ENCODE measurements at places on chromosomes 12 and 14.

- no peak for DNase-seq
Observed at GRCh38 chr14:41859336-41859735, 252.7 kb downstream of the LRFN5 start.

- peak; percentile 92 for DNase-seq
Observed at GRCh38 chr12:107134558-107134957, 41.2 kb upstream of the CRY1 start.

DNA sequence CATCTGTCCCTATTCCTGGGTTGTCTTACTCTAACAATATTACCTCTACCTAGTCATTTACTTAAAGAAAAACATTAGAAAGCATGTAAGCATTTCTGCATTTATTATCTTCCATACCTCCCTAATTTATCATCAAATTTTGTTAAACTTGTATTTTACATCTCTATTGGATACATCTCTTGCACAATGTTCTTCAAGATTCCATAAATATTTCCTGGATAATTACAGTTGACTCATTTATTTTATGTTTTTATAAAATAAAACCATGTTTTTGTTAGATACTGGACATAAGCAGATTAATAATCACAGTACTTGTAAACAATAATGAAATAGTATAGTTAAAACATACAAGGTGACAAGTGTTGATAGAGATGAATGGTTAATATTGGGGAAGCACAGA, 209.0 kb downstream of the TMTC3 start:
- no peak for DNase-seq

- no peak for DNase-seq
Observed at GRCh38 chr12:106126441-106127337, 12.1 kb downstream of the NUAK1 start.

GRCh38 chr12:46831335-46832129, 5.7 kb upstream of the SLC38A4 start:
- DNase-seq: peak; percentile 63

DNA sequence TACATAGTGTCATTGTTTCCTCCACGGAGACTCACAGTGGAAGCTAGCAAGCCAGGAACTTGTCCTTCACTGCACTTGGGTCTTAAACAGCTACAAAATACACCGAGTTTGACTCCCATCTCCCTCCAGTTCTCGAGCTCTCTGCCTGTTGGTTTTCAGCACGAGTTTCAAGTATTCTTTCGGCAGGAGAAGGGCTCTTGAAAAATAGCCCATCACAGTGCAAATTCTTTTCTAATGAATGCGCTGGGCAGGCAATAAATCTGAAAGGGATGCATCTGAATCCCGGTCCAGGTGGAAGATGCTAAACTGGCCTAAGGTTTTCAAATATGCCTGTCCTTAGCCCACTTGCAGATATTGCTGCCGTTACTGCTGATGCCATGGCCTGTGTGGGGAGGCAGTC, 173.9 kb downstream of the CACNA1C start:
- no peak for DNase-seq

DNA sequence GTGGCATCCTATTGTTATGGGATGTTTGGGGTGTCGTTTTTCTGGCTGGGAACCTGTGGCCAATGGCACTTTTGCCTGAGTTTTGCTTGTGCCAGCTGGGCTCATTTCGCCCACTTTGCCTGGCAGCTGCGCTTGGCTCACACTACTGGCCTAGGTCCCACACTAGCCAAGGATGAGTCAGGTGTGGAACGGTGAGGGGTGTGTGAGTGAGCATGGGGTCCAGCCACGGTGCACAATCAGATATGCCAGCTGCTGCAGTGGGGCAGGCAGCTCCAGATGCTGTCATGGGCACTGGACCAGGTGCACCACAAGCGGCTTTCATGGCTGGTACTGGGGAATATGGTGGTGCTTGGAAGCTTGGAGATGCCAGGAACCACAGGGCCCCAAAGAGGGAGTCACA, 21.5 kb downstream of the TRHDE start:
- no peak for DNase-seq

- no peak for DNase-seq
Observed at GRCh38 chr14:106652494-106652893, 1126.1 kb downstream of the TMEM121 start.

DNA sequence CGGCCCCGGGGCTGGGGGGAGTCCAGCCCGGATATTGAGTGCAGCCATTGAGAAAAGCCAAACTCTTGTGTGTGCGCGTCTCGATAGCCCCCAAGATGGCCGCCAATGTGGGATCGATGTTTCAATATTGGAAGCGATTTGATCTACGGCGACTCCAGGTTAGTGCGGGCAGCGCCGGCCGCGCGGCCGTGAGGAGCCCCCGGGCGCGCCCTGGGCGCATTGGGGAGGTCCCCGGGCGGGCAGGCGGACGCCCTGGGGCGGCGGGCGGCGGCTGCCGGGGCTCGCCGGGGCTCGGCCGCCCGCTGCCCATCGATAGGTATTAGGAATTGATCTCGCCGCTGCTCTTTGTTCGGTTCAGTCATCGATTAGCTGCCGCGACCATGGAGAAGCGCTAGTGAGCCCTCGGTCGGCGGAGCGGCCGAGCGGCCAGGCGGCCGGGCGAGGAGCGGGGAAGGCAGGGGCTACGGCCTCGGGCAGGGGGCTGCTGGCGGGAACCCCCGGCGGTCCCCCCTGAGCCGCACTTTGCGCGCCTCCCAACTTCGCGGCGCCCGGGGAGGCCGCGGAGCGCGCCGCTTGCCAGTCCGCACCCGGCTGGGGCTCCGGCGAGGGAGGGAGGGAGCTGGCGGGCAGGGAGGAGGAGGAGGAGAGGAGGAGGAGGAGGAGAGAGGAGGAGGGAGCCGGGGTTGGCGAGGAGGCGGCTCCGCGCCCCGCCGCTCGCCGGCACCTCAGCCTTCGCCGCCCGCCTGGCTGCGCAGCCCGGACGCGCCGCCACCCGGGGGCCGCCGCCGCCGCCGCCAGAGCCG, 113.9 kb upstream of the MYL2 start:
- DNase-seq: peak; percentile 72

DNA sequence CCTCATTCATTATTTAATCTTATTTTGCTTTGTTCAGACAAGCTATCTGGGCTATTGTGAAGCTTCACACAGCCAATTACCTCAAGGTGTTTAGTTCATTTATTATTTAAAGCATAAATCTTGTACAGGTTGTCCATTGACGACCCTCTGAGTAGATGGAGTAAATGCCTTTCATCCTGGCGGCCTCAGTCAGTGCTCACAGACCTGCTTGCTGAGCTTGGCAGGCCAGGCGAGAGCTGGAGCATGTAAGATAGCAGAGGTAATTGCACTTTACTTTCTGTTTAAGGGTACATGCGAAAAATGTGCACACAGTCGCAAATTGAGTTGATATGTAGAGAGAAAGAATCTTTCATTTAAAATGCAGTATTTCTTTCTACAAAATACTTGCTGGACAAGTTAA, 224.4 kb downstream of the NPAS3 start:
- no peak for DNase-seq

GRCh38 chr14:92039063-92039718, 668 bp downstream of the TRIP11 start:
- peak; percentile 98 for DNase-seq

DNA sequence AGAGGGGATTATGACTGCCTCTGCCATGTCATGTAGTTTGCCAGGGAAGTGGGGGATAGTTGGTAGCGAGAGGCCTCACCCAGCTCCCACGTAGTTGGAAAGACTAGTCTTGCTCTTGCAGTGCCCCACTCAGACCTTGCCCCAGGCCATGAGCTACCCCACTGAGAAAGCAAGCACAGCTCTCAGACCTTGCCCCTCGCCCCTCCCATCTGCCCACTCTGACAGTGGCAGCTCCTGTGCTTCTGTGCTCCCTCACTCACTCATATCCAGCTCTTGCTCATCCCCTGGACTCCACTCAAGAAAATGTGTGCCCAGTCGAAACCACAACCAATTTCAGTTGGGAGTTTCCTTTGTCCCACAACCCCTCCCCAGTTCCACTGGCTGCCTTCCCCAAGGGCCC, 55.5 kb upstream of the BDKRB2 start:
- DNase-seq: no peak

DNA sequence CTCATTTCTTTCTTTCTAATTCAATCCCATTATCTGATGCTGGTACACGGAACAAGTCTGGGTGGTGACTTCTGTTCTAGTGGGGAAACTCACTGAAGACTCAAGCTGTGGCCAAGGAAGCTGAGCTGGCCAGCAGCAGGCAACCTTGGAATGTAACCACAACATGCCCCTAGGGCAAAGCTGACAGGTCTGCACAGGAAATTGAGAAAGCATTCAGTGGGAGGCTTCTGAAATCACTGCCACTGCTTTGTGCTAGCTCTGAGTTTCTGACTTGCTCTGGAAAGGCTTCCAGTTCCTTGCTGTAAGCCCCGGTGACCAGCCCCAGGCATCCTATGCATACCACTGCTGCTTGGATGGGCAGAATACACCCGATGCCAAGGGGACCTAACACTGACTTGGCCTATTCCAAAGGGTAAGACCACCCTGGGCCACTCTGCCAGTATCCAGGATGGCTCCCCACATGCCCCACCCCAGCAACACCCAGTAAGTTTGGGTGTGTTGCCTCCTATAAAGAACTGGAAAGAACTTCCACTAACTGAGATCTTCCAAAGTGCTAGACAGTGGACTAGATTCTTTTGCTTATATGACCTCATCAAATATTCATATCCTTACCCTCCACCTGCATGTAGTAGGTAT, 84.5 kb upstream of the CDKN3 start:
- peak; percentile 13 for DNase-seq

- no peak for DNase-seq
Observed at GRCh38 chr12:88144546-88145468, 2.7 kb downstream of the TMTC3 start.

DNA sequence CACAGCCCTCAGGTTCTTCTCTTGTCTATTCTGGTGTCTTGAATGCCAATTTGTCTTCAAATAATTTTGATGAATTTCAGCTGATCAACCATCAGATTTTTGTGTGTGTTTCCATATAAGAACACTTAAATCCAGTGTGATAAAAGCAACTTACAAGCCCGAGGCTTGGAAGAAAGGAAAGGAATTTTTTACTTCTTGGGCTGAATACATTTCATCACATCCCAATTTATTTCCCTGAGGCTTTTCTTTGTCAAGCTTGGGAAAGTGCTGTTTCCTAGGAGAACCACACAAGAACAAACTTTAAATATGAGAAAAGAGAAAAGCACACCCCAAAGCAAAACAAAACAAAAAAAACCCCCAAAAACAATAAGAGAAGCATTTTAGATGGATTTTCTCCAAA, 26.6 kb downstream of the GPRC5D start:
- DNase-seq: no peak
